ENCODE measurements at places on chromosomes 16 and 17. TPM values are rescaled to one million over a fixed set of nuclear protein-coding genes. Genes with fewer than 3 reads are reported as not detected.

The TEKT1 gene
- 1.6 TPM for total RNA-seq

The CBX2 gene
- total RNA-seq = 72.0 TPM

The HOXB5 gene
- 20.8 TPM for total RNA-seq

The ZFP3 gene
- 0.53 TPM for total RNA-seq

- H3K36me3 ChIP-seq = no peaks in the 10 kb centered on the region
- peaks cover 4% of the 10 kb centered on the region for H3K27me3 ChIP-seq
- peak overlapping the region; percentile 21 for H3K27ac ChIP-seq
These were observed 21.4 kb upstream of the CHMP6 start for GRCh38 chr17:80970044-80970761.

DNA sequence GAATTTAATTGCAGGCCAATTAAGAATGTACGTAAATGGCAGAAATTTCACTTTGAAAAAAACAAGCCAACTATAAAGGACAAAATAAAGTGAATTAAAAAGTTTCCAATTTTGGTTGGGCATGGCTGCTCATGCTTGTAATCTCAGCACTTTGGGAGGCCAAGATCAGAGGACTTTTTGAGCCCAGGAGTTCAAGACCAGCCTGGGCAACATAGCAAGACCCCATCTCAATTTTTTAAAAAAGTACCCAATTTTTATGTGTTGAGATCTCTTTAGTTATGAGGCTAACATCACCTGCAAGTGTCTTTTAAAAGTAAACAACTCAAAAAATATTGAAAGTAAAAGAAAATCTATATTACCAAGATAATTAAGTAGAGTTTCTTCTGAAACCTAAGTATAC lies 25.9 kb downstream of the GNA13 start:
- no peaks in the 10 kb centered on the region for H3K27me3 ChIP-seq
- H3K27ac ChIP-seq = no peak overlapping the region
- H3K4me1 ChIP-seq = peaks cover 6% of the 10 kb centered on the region
- H3K36me3 ChIP-seq = peaks cover 11% of the 10 kb centered on the region

DNA sequence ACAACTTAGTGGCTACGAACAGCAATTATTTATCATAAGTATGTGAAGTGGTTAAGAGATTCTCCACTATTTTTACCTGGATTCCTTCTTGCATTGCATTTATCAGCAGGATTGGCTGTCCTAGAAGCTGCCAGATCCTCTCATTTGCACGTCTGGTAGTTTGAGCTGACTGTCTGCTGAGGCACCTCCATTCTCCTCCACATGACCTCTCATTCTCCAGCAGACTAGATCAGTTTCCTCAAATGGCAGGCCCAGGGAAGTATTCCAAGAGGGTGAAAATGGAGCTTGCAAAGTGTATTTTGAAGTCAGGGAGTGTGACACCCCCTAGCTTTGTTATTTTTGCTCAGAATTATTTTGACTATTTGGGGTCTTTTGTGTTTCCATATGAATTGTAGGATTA lies 870.1 kb downstream of the CDH11 start:
- no peak overlapping the region for H3K27ac ChIP-seq
- no peak for DNase-seq
- H3K36me3 ChIP-seq = no peaks in the 10 kb centered on the region
- H3K4me3 ChIP-seq = no peak overlapping the region
- H3K27me3 ChIP-seq = no peaks in the 10 kb centered on the region

DNA sequence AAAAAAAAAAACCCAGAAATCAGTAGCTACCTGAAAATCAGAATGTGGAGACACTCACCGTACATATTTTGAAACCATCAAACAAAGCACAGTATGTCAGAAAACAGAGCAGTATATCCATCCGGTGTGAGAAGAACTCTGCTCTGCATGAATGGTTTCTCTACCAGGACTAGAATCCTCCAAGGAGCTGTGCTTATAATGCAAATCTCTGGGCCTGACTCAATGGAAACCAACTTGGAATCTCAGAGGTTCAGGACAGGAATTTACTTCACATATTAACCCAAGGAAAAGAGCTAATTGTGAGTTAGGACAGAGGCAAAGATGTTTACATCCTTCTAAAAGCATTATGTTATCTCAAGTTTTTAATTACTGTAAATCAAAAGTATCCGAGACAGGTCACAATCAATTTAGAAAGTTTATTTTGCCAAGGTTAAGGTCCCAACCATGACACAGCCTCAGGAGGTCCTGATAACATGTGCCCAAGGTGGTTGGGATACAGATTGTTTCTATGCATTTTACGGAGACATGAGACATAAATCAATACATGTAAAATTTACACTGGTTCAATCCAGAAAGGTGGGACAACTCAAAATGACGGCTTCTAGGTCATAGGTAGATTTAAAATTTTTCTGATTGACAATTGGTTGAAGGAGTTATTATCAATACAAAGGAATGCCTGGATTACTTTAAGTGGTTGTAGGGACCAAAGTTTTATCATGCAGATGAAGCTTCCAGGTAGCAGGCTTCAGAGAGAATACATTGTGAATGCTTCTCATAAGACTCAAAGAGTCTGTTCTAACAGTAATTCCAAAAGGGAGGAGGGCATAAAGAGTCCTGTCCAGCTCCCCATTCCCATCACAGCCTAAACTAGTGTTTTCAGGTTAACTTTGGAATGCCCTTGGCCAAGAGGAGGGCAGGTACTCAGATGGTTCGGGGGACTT lies 164.1 kb downstream of the CDH8 start:
- no peak overlapping the region for H3K4me3 ChIP-seq
- H3K27me3 ChIP-seq = no peaks in the 10 kb centered on the region
- H3K36me3 ChIP-seq = no peaks in the 10 kb centered on the region
- H3K4me1 ChIP-seq = no peaks in the 10 kb centered on the region

GRCh38 chr16:78900044-78900811 lies 700.3 kb downstream of the MAF start:
- no peaks in the 10 kb centered on the region for H3K27me3 ChIP-seq
- no peaks in the 10 kb centered on the region for H3K36me3 ChIP-seq
- H3K4me3 ChIP-seq = no peak overlapping the region

DNA sequence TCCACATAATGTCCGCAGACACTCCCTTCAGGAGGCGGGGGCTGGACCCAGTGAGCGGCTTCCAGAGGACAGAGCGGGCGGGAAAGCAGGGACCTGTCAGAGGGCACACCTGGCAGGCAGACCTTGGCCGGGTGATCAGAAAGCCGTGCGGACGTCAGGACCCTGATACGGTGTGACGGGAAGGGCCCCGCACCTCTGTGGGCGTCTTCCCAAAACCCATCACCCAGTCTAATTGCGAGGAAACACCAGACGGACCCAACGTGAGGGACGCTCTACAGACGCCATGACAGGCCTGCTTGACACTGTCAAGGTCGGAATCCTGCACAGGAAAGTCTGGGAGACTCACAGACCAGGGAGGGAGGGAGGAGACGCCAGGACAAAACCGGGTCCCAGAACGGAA lies 8.4 kb downstream of the LMF1 start:
- no peak for DNase-seq
- no peak overlapping the region for H3K27ac ChIP-seq
- peaks cover 6% of the 10 kb centered on the region for H3K4me1 ChIP-seq
- peaks cover 24% of the 10 kb centered on the region for H3K36me3 ChIP-seq
- no peak overlapping the region for H3K4me3 ChIP-seq

GRCh38 chr17:32498391-32498790 lies 11.6 kb downstream of the CDK5R1 start:
- H3K27ac ChIP-seq = no peak overlapping the region
- H3K4me3 ChIP-seq = no peak overlapping the region
- H3K4me1 ChIP-seq = no peaks in the 10 kb centered on the region
- no peaks in the 10 kb centered on the region for H3K36me3 ChIP-seq
- DNase-seq = no peak

DNA sequence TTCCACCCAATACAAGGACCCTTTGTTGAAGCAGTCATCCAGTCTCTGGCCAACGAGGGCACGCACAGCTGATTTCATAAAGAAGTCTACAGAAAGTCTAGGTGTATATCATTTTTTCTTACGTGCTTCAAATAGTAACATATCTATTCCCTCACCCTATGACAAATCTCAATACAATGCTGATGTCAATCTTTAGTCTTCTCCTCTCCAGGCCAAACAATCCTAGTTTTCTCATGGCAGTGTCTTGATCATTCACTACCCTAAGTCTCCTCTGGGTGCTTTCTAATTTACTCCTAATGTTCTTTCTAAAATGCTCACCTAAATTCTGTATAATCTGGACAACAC lies 92.6 kb downstream of the CACNG1 start:
- H3K27me3 ChIP-seq = no peaks in the 10 kb centered on the region
- H3K36me3 ChIP-seq = peaks cover 46% of the 10 kb centered on the region
- no peak overlapping the region for H3K4me3 ChIP-seq
- no peak overlapping the region for H3K27ac ChIP-seq

DNA sequence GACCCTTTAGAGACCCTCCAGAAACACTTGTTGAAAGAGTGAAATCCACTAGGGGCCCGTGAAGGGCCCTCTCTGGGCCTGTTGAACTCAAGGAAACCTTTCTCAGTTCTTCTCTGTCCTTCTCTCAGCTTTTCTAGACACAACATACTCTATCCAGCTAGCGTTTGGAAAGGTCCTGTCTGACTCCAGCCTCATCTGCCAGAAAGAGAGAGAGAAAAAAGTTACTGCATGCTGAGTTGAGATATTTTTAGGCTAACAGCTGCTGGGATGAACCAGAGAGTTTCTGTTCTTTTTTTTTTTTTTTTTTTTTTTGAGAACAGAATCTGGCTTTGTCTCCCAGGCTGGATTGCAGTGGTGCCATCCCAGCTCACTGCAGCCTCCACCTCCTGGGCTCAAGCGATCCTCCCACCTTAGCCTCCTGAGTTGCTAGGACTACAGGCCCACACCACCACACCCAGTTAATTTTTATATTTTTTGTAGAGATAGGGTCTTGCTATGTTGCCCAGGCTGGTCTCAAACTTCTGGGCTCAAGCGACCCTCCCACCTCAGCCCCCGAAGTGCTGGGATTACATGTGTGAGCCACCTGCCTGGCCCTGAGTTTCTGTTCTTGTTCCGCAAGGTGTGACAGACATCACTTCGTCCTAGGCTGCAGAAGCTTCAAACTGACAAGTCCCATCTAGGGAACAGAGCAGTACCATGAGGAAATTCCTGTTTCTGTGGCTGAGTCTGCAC lies 14.9 kb upstream of the TEX2 start:
- peaks cover 16% of the 10 kb centered on the region for H3K4me1 ChIP-seq
- no peak overlapping the region for H3K27ac ChIP-seq
- no peak for DNase-seq
- no peaks in the 10 kb centered on the region for H3K36me3 ChIP-seq
- H3K27me3 ChIP-seq = no peaks in the 10 kb centered on the region

- no peak for DNase-seq
- H3K36me3 ChIP-seq = no peaks in the 10 kb centered on the region
- no peak overlapping the region for H3K4me3 ChIP-seq
- peaks cover 14% of the 10 kb centered on the region for H3K4me1 ChIP-seq
- H3K27ac ChIP-seq = no peak overlapping the region
- peaks cover 9% of the 10 kb centered on the region for H3K27me3 ChIP-seq
These were observed 86.5 kb upstream of the LHX1 start for GRCh38 chr17:36850790-36851189.

DNA sequence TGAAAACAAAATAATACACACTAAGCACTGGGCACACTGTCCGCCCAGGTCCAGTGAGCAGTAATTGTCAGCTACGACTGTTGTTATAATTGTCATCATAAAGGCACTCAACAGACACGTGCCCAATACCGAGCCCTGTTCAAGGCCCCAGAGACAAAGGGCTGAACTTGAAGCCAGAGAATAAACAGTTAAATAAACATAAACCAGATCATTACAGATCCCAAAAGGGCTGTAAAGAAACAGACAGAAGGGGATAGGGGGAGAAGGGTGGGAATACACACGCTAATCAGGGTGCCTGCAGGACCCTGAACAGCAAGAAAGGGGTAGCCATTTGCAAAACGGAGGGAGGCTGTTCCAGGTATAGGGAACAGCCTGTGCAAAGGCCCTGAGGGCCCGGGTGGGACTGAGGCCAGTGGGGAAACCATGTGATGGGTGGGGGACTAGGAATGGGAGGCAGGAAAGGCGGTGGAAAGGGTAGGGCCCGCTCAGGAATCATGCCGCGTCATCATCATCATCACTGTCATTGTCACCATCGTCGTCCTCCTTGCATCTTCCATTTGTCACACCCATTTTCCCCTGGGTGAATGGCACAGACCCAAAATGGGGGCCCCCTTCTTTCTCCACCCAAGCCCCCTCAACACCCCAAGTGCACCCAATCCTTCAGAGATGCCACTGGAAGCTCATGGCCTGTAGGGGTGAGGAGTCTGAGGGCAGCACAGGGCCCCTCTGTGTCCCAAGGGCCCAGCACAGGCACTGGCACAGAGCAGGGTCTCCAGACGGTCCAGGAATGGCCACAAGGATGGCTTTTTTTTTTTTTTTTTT lies 6.3 kb downstream of the CARHSP1 start:
- DNase-seq = no peak
- peaks cover 35% of the 10 kb centered on the region for H3K4me1 ChIP-seq
- H3K36me3 ChIP-seq = peaks cover 9% of the 10 kb centered on the region
- no peaks in the 10 kb centered on the region for H3K27me3 ChIP-seq

DNA sequence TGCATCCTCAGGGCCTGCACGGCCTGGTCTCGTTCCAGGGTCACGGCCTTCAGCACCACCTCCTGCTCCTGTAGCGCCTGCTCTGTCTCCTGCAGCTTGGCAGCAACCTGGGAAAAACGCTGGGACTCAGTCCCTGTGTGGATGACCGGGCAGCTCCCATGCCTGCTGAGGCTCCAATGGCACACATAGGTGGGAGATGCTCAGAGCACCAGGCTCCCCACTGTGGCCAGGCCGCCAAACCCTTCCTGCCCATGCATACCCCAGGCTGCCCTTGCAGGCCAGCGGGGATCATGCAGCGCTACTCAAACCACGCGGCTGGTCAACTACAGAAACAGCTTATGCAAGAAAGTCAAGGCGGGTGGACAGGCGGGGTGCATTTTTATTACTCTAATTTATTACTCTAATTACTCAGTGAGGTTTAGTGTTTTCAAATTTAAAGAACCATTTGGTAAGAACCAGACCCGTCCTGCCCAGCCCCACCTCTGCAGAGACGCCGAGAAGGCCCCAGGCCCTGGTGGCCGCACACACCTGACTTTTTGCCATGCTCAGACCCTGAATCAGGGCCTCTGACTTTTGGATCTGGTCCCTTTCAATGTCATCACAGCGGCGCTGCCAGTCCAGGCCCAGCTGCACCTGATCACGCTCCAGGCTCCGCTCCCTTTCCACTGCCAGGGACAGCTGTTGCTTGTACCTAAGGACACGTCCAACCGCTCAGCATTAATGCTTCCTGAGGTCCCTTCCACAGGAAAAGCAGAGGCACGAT lies 34.0 kb downstream of the CCDC57 start:
- no peak overlapping the region for H3K4me3 ChIP-seq
- H3K4me1 ChIP-seq = peaks cover 5% of the 10 kb centered on the region
- H3K36me3 ChIP-seq = peaks cover 13% of the 10 kb centered on the region
- no peaks in the 10 kb centered on the region for H3K27me3 ChIP-seq
- no peak overlapping the region for H3K27ac ChIP-seq
- no peak for DNase-seq
